ENCODE measurements at places on chromosomes 3 and 15. TPM values are rescaled to one million over a fixed set of nuclear protein-coding genes. Genes with fewer than 3 reads are reported as not detected.

GRCh38 chr3:23002836-23003732 is 200.0 kb upstream of the UBE2E2 start:
- DNase-seq, result no peak
- no peak overlapping the region for H3K27ac ChIP-seq
- no peaks in the 10 kb centered on the region for H3K4me1 ChIP-seq
- H3K4me3 ChIP-seq, result no peak overlapping the region
- no peaks in the 10 kb centered on the region for H3K36me3 ChIP-seq
- no peaks in the 10 kb centered on the region for H3K27me3 ChIP-seq

DNA sequence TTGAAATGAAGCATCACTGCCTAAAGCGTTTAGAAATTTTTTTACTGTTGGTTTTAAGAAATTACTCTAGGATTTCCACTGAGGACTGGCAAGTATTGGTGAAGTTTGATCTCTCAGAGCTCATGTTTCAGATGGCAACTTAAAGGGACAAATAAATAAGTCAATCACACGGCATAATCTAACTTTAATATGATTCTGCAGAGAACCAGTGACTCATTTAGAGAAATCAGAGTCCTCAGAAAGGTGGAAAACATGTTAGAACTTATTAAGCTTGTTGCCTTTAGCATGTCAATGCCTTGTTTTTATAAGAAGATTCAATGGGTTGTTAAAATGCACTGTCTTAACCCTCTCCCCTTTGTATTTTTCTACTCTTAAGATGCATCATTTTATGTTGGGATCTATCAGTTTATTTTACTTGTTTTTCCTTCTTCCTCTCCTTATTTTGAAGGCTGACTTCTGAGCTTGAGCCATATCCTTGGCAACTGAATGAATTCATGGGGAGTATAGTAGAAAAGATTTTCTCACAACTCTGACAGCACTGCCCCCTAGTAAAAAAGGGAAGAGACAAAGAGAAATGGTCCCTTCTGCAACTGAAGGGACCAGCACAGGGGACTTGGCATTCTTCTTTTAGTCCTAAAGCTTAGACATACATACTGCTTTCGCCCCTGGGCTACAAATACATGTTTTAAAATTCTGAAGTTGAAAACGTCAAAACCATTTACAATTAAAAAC is 431.2 kb downstream of the LPP start:
- no peak overlapping the region for H3K27ac ChIP-seq
- H3K36me3 ChIP-seq, result no peaks in the 10 kb centered on the region
- no peak overlapping the region for H3K4me3 ChIP-seq
- H3K4me1 ChIP-seq, result peaks cover 5% of the 10 kb centered on the region
- DNase-seq, result no peak
- H3K27me3 ChIP-seq, result no peaks in the 10 kb centered on the region

DNA sequence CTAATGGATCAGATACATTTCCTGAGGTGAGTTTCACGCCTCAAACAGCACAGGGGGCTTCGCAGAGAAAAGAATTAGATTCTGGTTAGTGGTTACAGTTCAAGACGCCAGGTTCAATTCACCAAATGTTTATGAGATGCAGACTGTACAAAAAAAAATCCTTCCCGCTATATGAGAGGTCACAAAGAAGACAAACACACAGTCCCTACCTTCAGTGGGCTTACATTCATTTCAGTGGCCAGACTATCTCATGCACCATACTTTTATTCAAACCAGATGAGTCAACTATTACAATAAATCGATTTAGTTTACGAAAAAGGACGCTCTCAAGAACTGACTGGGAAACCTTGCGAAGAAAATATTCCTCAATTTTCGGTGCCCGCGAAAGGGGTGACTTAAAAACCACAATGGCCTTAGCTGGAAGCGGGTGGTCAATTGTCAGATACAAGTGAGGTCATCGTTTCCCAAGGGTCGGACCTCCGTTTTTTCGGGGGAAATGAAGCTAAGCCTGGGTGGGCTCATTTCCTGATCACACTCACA is 695 bp downstream of the METTL6 start:
- peaks cover 4% of the 10 kb centered on the region for H3K4me1 ChIP-seq
- H3K27ac ChIP-seq, result peak overlapping the region; percentile 93
- no peak for DNase-seq
- H3K36me3 ChIP-seq, result peaks cover 9% of the 10 kb centered on the region
- H3K4me3 ChIP-seq, result peak overlapping the region; percentile 79

ECE2 gene
- 0.44 TPM for polyA plus RNA-seq
